ENCODE measurements at places on chromosomes 12 and 14. TPM values are rescaled to one million over a fixed set of nuclear protein-coding genes. Genes with fewer than 3 reads are reported as not detected.

Gene HHIPL1
- 4.0 TPM for total RNA-seq

Gene SLC38A4
- 0.53 TPM for total RNA-seq

Gene KLRD1
- total RNA-seq, result under 0.01 TPM

Gene CLMN
- total RNA-seq, result under 0.01 TPM

Gene KCNMB4
- under 0.01 TPM for total RNA-seq

Data from myometrial cell (primary cell).